ENCODE measurements at places on chromosomes 16 and 17.
A peak's percentile ranks its signal among the peaks of the same experiment; 100 is the strongest.

DNA sequence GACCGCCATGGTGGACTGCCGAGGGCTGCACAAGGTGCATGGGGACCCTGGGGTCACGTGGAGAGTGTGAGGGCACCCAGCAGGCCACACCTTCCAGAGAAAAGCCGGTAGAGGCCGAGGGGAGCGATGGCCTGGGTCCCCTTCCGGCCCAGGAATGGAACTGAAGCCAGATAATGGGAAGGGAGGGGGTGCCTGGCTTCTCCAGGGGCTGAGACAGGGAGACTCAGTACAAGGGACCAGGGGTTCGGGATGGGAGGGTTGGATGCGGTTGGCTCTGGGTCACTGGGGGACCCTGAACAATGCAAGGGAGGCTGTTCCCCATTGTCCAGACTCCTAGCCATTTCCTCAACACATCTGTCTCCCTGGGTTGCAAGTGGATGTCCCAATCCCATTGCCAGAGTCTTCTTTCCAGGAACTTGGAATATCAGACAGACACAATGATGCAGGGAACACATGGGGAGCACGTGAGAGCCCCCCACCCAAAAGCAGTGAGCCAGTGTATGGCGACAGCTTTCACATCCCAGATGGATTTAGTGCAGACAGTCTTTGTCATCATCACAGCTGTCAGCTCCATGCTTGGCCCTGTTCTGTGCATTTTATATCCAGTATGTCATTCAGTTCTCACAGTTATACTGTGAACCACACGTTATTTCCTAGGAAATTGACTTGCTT lies 23.6 kb upstream of the DNAI2 start:
- DNase-seq, result no peak

DNA sequence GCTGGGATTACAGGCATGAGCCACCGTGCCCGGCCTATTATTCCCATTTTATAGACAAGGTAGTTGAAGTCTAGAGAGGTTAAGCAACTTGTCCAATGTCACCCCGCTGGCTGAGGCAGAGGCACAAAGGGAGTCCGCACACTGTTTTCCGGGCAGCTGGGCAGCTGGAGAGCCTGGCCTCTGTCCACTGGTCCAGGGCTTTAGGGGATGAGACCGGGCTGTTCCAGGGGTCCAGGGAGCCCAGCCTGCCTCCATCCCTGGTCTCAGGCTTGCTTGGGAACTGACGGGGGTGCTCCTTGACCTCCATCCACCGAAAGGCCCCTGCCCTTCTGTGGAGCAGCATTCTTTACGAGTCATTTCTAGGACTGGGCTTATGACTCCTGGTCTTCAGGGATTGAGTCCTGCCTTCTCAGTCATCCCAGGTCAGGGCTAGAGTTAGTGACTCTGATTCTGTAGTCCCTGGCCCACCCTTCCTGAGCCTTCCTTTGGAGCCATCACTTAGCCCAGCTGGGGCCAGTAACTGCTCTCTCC lies 37.5 kb downstream of the SOCS3 start:
- no peak for DNase-seq

- DNase-seq, result no peak
These were observed 19.7 kb downstream of the MAP2K6 start for GRCh38 chr17:69434164-69434579.

GRCh38 chr16:26247063-26247462 lies 555.3 kb downstream of the HS3ST4 start:
- no peak for DNase-seq

- DNase-seq, result no peak
These were observed 2.0 kb downstream of the POLR2A start for GRCh38 chr17:7486181-7486580.

- no peak for DNase-seq
These were observed 54.4 kb upstream of the YPEL2 start for GRCh38 chr17:59277031-59277430.

GRCh38 chr17:40309031-40309948 lies at the start of gene RARA:
TSS of gene RARA (plus strand) at chr17:40309180. CDS start at chr17:40331219, 22,039 bp downstream.
- DNase-seq, result no peak

- DNase-seq, result no peak
These were observed 5.2 kb upstream of the RAI1 start for GRCh38 chr17:17675925-17676534.

GRCh38 chr16:19833581-19833980 lies 51.1 kb downstream of the GPRC5B start:
- DNase-seq, result no peak

- DNase-seq, result no peak
These were observed 142.9 kb downstream of the RAB11FIP4 start for GRCh38 chr17:31534223-31534888.

DNA sequence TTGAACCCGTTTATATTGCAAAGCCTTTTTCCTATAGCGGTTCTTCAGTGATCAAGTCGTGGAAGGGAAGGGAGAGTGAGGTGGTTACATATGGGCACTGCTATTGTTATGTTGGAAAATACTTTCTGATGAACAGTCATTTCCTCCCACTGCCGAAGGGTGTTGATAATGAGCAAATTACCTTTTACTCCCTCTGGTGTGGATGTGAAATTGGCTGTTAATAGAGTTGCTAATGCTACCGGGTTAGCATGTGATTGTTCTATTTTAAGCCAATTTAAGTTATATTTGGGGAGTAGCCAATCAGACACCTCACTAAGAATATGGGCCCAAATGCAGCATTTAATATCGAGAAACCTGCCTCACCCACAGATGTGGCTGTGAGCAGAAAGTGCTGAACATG lies 15.6 kb upstream of the PMFBP1 start:
- no peak for DNase-seq

DNA sequence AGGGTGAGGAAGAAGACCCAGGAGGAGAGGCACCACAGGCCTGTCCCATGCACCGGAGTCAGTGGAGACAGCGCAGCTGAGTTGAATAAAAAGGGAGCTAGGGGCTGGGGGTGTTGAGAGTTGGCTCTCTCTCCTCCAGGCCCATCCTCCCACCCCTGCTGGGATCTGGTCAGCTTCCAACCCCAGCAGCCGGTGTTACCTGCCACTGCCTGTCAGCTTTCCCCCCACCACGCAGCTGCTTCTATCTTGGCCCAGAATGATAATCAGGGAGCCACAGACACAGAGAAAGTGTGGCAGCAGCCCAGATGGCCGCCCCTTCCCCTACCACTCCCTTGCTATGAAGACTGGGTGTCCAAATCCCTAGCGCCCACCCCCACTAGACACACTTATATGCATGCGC lies 120.6 kb upstream of the RPL38 start:
- DNase-seq, result no peak

DNA sequence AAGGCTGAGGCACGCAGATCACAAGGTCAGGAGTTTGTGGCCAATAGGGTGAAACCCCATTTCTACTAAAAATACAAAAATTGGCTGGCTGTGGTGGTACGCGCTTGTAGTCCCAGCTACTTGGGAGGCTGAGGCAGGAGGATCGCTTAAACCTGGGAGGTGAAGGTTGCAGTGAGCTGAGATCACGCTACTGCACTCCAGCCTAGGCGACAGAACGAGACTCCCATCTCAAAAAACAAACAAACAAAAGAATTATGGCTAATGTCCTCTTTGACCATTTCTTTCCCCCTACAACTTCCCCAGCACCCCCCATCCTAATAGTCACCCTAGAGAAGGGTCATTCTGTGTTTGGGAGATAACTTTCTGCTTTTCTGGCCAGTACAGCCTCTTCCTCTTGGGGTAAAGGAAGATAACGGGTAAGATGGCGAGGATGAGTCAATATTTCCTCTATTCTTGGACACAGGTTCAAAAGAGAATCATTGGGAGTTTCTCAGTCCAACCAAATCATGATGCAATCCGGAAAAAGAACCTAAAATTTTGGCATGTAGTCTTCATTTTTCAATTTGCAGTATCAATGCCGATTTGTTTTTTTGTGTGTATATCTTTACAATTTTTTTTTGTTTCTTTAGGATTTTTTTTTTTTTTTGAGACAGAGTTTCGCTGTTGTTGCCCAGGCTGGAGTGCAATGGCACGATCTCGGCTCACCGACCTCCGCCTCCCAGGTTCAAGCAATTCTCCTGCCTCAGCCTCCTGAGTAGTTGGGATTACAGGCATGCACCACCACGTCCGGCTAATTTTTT lies 107.6 kb upstream of the MED13 start:
- no peak for DNase-seq

GRCh38 chr17:45135192-45135977 lies at the start of gene ACBD4:
TSS of gene ACBD4 (plus strand) at chr17:45135687. CDS start at chr17:45136145, 458 bp downstream.
- peak; percentile 95 for DNase-seq

- DNase-seq, result no peak
These were observed 147.5 kb downstream of the CDH11 start for GRCh38 chr16:64974381-64974780.

- DNase-seq, result no peak
These were observed 34.3 kb downstream of the LITAF start for GRCh38 chr16:11552440-11552839.

DNA sequence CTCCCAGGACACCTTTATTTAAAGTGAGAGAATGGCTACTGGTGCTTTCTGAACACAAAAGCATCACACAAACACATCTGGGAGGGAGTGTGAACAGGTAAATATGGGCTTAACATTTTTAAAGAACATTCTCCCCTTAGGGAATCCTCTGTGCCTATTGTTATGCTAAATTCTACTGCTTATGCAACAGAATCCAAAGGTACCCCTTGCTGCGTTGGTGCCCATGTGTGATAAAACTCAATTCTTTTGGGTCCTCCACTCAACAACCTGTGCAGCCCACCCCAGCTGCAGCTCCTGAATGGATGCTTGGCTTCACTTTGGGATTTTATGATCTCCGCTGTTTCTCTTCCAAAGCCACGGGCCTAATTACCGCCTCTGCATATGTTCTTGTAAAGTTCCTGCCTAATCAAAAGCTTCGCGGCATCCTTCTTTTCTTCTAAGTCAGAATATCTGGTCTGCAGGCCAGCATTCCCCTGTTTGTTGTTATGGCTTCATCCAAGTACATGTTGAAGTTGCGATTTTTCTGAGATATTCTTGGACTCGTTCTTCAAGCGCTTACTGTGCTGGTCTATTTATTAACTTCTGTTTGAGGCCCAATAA lies 23.9 kb downstream of the RHBDL3 start:
- no peak for DNase-seq

GRCh38 chr17:19683117-19683516 lies 33.3 kb downstream of the SLC47A2 start:
- DNase-seq, result no peak

- no peak for DNase-seq
These were observed 390 bp upstream of the BBS2 start for GRCh38 chr16:56520251-56520577.

DNA sequence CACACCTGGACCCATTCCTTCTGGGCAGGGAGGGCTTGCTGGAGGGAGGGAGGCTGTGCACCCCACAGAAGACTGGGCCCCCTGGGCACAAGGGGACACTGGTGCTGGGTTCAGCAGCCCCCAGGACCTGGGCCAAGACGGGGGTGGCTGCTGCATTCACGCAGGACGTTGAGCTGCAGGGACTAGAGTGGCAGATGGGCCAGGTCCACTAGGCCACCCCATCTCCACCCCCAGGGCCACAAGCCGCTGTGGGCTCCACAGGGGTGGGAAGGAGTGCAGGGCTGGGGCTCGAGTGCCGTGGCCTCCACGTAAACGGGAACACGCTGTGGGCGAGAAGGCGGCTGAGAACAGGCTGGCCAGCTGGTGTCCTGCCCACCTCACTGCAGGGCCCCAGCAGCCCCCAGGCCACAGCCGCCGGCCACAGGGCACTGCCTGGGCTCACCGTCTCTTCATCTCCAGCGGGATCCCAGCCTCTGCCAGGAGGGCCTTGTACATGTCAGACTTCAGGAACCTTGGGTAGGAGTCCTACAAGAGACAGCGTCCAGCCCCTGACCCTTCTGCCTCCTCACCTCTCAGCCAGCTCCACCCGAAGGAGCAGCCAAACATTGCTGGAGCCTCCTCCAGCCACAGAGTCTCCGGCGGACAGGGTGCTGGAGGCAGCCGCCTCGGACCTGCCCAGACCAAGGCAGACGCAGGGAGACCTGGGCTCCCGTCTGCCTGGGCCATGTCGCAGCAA lies 6.5 kb downstream of the RGS11 start:
- no peak for DNase-seq

GRCh38 chr17:77391668-77392375 lies 251.1 kb downstream of the SEC14L1 start:
- peak; percentile 94 for DNase-seq

- peak; percentile 49 for DNase-seq
These were observed 1.1 kb downstream of the FHOD1 start for GRCh38 chr16:67246081-67246755.

DNA sequence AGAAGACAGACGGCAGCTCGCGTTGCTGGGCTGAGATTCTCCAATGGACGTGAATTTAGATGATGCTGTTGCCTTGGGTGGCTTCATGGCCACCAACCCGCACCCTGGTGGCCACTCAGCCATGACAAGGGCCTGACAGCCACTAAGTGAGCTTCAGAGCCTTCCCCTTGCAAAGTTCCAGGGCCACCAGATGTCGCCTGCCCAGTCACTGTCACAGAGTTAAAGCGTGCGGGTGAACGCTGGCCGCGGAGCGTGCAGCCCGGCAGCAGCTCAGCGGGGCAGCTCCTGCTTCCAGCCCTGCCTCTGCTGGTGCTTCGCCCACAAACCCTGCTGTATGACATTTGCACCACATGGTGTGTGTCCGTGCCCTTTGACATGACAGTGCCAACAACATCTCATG lies 13.3 kb upstream of the KREMEN2 start:
- no peak for DNase-seq

DNA sequence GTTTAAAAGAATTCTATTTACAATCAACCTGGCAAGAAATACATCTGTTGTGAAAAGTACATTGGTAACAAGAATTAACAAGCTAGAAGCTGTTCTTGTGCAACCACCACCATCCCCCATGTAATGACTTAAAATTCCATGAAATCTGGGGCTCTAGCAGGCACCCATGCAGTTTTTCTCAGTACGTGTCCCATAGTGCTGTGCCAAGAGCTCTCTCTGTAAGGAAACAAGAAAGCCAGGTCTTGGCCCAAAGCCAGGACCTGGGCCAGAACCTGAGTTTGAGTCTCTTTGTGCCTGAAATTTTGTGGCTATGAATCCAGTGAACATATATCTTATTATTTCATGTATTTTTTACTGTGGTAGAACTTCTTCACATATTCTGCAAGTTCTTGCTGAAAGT lies 46.6 kb downstream of the NUP93 start:
- DNase-seq, result no peak

- no peak for DNase-seq
These were observed 39.2 kb upstream of the ABCC12 start for GRCh38 chr16:48194828-48195556.

- DNase-seq, result no peak
These were observed 15.3 kb downstream of the RSL1D1 start for GRCh38 chr16:11835891-11836649.

GRCh38 chr16:12318661-12319427 lies 342.3 kb downstream of the SNX29 start:
- DNase-seq, result no peak
